ENCODE measurements at places on chromosomes 6 and 20. TPM values are rescaled to one million over a fixed set of nuclear protein-coding genes. Genes with fewer than 3 reads are reported as not detected.

DNA sequence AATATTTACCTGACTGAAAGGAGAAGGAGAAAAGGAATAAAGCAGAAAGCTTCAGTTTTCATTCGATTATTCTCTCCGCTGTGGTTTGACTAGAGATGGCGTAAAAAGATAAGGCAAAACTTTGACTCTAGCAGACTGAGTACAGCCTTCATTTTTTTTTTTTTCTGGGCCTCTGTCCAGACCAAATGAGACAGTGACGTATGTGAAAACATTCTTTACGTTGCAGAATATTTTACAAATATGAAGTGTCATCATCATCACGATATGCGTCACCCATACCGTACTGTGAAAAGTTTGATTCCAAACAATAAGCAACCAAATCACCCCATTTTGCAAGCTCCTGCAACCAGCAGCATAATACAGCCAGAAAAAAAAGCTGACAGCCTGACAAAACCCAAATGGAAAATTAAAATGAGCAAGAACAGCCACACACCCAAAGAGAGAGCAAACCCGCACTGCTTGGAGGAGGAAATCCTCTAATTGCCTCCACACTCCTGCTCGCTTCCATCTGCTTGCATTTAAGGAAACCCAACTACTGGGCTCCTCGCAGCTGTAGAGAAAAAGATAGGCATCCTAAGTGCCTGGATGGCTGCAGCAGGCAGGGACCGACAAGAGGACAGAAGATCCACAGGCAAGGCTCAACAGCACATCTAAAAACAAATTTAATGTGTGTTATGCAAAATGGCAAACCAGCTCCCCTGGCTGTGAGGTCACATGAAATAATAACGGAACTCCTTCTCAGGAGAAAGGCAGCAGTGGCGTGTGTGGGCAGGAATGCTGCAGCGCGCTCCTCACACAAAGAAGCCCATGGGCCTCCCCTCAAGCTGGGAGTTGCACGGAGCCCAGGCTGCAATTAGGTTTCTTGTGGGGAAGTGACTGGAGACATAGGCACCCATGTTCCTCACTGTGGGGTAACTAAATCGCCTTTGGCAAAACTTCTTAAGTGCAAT, 113.1 kb downstream of the FYN start:
- no peak for DNase-seq

- DNase-seq: no peak
Measured at GRCh38 chr6:71851214-71851613, 35.1 kb upstream of the RIMS1 start.

GRCh38 chr6:96990989-96991388, 66.5 kb downstream of the KLHL32 start:
- DNase-seq: no peak

- DNase-seq: no peak
Measured at GRCh38 chr6:54353975-54354374, 45.7 kb downstream of the TINAG start.

The BCL2L1 gene
- 89.0 TPM for total RNA-seq

DNA sequence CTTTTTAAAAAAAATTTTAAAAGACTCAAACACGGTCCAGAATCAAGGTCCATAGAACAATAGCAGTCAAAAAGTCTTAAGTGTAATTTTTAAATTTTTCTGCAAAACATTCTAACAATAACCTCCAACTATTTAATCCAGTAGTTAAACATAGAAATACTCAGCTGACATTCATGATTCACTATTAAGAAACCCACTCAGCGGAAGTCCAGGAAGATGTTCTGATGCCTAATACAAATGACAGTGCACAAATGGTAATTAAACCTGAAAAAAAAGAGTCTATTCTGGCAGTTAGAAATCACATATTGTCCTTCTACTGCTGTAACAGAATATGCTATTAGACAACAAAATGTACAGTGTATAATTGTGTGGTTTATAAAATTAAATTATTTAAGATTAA, 128.2 kb upstream of the BMP5 start:
- no peak for DNase-seq

Data from left colon (tissue), 2 donors.